ENCODE measurements at places on chromosomes 2 and 18. TPM values are rescaled to one million over a fixed set of nuclear protein-coding genes. Genes with fewer than 3 reads are reported as not detected.

Gene C1QL2
- polyA plus RNA-seq: not detected

Gene POTEJ
- not detected for polyA plus RNA-seq

Gene ZSWIM2
- polyA plus RNA-seq: not detected

Gene MAL
- polyA plus RNA-seq: 1.9 TPM

Gene TUBB8B
- polyA plus RNA-seq: not detected

Gene VAMP5
- 154 TPM for polyA plus RNA-seq

Gene CNDP1
- polyA plus RNA-seq: not detected

Gene GULP1
- not detected for polyA plus RNA-seq

Gene PRKAG3
- polyA plus RNA-seq: not detected

Gene LIMS2
- not detected for polyA plus RNA-seq

Gene ANKRD30BL
- not detected for polyA plus RNA-seq

Gene PPIL3
- 17.9 TPM for polyA plus RNA-seq

Gene MALL
- not detected for polyA plus RNA-seq

Gene TMEM214
- 17.6 TPM for polyA plus RNA-seq

Gene INPP5D
- 54.8 TPM for polyA plus RNA-seq

Gene GPR39
- not detected for polyA plus RNA-seq

Gene RTKN
- 8.4 TPM for polyA plus RNA-seq

Gene IL36RN
- polyA plus RNA-seq: not detected

Gene TWIST2
- polyA plus RNA-seq: 0.17 TPM

Gene EVA1A
- not detected for polyA plus RNA-seq

Gene PDIA6
- polyA plus RNA-seq: 229 TPM

Measured in immature natural killer cell (primary cell).